AG09319 (cell line): ENCODE measurements at places on chromosomes 16 and 17.

GRCh38 chr17:72390675-72391508 lies 270.1 kb downstream of the SOX9 start:
- DNase-seq, result no peak

- DNase-seq, result no peak
Observed at GRCh38 chr16:67392301-67393059, 818 bp downstream of the TPPP3 start.

DNA sequence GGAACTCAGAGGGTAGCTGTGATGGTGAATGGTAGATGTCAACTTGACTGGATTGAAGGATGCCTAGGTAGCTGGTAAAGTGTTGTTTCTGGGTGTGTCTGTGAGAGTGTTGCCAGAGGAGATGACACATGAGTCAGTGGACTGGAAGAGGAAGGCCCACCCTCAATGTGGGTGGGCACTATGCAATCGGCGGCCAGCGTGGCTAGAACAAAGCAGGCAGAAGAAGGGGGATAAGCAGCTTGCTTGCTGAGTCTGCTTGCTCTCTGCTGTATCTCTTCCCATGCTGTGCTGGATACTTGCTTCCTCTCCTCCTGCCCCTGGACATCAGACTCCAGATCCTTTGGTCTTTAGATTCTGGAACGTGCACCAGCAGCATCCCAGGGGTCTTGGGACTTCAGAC lies 128.1 kb downstream of the AIPL1 start:
- no peak for DNase-seq

- DNase-seq, result no peak
Observed at GRCh38 chr17:50977487-50978159, 111.5 kb upstream of the TOB1 start.

DNA sequence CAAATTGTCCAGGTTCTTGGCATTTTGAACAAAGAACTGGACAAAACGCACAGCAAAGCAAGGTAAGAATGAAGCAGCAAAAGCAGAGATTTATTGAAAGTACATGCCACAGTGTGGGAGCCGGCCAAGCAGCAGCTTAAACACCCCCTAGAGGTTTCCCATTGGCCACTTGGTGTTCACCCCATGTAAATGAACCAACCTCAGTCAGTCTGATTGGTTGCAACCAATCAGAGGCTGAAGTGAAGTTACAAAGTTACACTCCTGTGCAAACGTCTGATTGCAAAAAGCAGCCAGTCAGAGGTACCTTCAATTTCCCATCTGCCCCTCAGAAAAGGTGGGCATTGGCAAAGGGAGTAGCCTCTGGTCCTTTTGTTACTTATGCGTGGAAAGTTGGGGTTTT lies 8.8 kb upstream of the ZNF263 start:
- no peak for DNase-seq

- peak; percentile 30 for DNase-seq
Observed at GRCh38 chr17:9239793-9240658, 218.7 kb downstream of the NTN1 start.

DNA sequence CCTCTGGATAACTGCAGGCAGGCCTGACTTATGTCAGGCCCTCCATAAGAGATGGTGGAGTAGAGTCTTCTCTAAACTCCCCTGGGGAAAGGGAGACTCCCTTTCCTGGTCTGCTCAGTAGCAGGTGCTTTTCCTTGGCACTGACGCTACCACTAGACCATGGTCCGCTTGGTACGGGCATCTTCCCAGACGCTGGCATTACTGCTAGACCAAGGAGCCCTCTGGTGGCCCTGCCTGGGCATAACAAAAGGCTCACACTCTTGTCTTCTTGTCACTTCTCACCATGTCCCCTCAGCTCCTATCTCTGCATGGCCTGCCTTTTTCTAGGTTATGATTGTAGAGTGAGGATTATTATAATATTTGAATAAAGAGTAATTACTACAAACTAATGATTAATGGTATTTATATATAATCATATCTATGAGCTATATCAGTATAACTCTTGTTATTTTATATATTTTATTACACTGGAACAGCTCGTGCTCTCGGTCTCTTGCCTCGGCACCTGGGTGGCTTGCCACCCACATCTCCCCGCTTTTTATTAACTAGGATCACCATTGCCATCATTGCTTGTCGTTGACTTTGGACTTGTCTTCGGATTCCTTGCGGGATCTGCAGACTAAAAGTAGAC lies 59.8 kb upstream of the ARL4D start:
- DNase-seq, result no peak

GRCh38 chr17:49965524-49965909 lies 3.5 kb upstream of the DLX4 start:
- DNase-seq, result no peak

DNA sequence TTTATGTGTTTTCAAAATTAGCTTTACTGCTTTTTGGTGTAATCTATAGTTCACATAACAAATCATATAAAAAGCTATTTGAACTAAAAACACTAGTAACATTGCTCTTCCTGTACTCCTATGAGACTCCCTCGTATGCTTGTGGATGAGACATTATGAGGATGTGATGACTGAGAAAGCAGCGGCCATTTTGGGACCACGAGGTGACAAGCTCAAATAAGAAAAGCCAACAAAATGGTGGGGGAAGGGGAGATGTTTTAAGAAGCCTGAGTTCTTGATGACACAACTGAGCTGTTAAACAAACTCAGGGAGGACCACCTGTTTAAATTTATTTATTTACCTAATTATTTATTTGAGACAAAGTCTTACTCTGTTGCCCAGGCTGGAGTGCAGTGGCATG lies 4.5 kb downstream of the CCL18 start:
- no peak for DNase-seq

- no peak for DNase-seq
Observed at GRCh38 chr17:55430541-55431288, 9.1 kb upstream of the MMD start.

GRCh38 chr17:28949185-28950016 lies 1.9 kb downstream of the PHF12 start:
- no peak for DNase-seq

GRCh38 chr16:85626191-85626981 lies 13.3 kb downstream of the GSE1 start:
- no peak for DNase-seq

- DNase-seq, result no peak
Observed at GRCh38 chr16:24540602-24541210, 1.3 kb downstream of the RBBP6 start.

DNA sequence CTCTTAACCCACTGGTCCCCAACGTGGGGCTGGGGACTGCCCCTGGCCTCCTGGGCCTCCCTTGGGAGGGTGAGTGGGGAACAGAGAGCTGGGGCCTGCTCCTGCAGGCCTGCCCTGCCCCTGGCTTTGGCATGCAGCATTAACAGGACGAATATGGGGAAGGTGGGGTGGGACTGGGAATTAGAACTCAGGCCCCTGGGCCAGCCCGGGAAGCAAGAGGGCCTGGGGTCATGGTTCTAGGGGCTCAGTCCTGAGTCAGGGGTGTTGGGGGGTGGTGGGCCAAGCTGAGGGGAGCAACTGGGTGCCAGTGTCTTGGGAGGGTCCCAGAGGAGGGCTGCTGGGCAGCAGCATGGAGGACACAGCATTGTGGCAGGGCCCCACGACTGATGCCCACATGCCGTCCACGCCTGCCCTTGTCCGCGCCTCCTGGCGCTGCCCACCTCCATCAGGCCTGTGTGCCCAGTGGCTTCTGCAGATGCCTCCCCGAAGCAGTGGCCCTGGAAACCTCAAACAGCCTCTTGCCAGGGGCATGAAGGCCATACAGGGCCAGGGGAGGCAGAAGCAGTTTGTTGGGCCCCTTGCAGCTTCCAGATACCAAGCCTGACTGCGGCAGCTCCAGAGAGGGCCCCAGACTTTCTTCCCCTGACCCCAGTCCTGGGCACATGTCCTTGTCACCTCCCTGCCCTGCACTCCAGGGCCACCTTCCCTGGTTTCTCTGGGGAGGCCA lies 4.8 kb downstream of the MAP2K3 start:
- DNase-seq, result no peak

GRCh38 chr17:47987240-47987835 lies 16.4 kb downstream of the CDK5RAP3 start:
- DNase-seq, result no peak

DNA sequence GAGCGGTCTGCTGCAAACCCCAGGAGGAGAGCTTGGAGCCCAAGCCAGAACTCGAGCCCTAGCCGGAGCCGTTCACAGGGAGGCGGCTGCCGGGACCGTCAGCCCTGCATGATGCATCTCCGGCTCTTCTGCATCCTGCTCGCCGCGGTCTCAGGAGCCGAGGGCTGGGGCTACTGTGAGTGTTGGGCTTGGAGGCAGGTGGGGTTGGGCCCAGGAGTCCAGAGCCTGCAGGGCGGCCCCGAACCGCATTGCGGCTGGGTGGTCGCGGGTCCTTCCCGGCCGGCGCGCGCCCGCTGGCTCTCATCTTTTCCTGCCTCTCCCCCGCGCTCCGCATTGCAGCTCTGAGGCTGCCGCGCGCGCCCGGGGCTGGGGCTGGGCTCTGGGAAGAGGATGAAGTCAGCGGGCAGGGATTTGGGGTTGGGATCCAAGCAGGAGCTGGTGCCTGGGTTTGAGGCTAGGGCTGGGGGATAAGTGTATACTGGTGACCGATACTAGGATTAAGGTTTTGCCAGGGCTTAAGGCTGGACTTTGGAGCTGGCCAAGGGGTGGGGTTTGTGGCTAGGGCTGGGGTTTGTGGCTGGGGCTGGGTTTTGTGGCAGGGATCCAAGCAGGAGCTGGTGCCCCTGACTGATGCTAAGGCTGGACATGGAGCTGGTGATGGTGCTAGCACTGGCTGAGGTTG lies 532 bp downstream of the CNTNAP1 start:
- no peak for DNase-seq

DNA sequence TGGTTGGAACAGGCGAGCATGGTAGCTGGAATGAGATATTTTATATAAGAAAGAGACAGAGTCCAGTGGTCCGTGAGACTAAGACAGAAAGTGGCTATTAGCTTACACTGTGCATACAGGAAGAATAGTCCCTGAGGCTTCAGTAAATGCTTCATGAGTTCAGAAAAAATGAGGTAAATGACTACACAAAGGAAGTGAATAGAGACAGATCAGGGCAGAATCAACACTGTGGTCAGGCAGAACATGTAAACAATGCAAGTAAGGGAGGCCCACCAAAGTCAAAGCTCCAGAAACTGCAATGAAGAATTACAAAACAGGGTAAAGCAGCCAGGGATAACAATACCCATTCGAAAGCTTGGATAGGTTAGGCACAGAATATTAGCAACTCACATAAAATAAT lies 4.8 kb downstream of the ABCA10 start:
- DNase-seq, result peak; percentile 48

GRCh38 chr16:10918294-10919002 lies 23.8 kb downstream of the DEXI start:
- peak; percentile 83 for DNase-seq

DNA sequence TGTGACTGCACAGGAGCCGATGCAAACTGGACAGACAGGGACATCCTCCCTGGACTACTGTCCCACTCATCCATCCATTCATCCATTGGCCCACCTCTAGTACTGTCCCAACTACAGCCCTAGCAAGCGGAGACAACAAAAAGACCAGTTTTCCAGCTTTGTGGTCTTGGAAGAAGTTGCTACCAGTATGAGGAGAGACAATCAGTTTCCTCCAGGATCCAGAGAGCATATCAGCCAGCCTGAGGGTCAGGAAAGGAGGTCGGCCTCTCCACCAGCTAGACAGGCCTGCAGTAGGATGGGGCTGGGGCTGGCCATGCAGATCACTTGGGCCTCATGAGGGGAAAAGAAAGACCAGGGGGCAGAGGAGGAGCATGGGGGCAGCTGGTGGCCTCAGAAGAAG lies 16.8 kb downstream of the KRT33A start:
- DNase-seq, result no peak

DNA sequence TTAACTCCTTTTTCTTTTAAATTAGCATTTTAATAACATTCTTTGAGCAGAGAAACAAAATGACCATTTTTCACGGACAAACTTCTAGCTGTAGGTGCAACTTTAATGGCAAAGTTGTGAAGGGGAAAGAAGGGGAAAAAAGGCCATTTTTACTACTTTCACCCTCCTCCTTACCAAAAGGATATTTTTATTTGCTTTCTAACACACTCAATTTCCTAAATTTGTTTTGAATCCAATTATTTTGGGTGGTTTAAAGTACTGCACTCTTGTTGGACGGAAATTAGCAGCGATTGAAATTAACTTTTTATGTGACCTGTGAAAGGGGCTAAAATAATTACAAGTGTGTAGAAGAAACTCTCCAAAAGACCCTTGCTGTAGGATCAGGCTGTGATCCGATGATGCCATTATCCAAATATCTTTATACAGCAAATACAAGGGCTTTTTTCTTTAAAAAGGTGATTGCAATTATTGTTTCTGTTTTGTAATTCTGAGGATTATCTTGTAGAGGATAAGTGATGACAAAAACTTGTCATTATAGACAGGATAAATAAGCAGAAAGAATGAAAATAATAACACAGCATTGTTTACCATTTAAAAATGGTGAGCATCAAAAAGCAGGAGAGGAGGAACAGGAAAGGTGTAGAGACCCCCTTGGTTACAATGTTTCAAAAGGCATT lies 42.4 kb downstream of the SNX11 start:
- DNase-seq, result no peak

DNA sequence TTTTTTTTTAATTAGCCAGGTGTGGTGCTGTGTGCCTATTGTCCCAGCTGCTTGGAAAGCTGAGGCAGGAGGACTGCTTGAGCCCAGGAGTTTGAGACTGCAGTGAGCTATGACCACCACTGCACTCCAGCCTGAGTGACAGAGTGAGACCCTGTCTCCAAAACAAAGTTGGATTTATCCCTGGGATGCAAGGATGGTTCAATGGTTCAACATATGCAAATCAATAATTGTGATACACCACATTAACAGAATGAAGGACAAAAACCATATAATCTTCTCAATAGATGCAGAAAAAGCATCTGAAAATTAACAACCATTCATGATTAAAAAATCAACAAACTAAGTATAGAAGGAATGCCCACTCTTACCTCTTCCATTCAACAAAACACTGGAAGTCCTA lies 33.5 kb downstream of the CDR2 start:
- no peak for DNase-seq

- DNase-seq, result no peak
Observed at GRCh38 chr17:45942284-45942683, 47.9 kb downstream of the MAPT start.

DNA sequence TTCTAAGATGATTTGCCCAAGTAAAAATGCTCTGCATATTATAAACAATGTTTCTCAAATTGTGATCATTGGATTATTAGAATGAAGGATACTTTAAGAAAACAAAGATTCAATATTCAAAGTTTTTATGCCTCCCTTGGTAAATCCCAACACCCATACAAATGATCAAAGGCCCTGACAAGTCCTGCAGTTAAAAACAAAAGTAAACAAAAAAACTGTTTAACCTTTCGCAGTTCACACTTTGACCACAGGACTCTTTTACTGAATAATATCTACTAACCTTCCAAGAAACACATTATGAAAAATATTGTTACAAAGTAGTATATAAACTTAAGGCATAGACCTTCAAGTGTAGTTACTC lies 365.9 kb upstream of the ZFHX3 start:
- DNase-seq, result no peak

GRCh38 chr17:39209317-39210092 lies 9.4 kb downstream of the RPL19 start:
- DNase-seq, result no peak

GRCh38 chr16:58476791-58477190 lies 23.2 kb upstream of the NDRG4 start:
- no peak for DNase-seq
